CMK (cell line): ENCODE measurements at places on chromosomes 3 and 15.
A peak's percentile ranks its signal among the peaks of the same experiment; 100 is the strongest.

DNA sequence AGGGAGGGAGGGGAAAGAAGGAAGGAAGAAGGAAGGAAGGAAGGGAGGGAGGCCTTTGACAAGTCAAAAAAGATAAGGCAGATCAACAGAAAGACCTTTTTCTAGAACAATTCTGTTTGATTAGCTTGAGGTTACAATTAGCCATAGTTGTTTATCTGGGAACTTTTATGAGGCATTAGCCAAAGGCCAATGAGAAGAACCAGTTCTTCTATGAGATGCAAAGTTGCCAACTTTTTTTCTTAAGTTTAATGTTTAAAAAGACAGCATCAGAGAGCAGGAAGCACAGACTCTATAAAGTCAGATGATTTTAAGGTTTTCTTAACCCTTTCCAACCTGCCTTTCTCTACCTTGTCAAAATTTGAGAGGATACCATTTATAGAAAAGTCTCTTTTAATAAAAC, 301.3 kb upstream of the NR2F2 start:
- DNase-seq: no peak

DNA sequence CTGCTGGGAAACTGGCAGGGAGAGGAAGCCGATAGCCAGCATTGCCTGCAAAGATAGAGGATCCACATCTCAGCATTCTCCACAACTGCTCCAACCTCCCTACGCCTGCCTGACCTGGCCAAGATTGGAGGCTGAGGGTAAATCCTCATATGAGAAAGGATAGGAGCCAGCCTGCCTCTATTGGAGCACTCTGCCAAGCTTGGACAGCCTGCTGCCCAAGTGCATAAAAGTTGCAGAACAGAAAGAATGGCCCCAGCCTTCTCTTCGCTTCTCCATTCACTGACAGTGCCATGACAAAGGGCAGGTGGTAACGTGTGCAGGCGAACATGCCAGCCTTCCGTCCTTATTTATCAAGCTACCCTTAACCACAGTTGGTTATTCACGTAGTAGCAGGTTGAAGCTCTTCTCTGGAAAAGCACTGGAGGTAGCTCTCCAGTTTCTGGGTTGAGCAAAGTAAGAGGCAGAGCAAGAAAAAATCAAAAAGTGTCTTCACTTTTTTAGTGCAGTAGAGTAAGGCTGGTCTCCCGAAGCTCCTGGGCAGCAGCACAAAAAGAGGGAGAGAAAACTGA, 4.3 kb downstream of the BMF start:
- DNase-seq: no peak

DNA sequence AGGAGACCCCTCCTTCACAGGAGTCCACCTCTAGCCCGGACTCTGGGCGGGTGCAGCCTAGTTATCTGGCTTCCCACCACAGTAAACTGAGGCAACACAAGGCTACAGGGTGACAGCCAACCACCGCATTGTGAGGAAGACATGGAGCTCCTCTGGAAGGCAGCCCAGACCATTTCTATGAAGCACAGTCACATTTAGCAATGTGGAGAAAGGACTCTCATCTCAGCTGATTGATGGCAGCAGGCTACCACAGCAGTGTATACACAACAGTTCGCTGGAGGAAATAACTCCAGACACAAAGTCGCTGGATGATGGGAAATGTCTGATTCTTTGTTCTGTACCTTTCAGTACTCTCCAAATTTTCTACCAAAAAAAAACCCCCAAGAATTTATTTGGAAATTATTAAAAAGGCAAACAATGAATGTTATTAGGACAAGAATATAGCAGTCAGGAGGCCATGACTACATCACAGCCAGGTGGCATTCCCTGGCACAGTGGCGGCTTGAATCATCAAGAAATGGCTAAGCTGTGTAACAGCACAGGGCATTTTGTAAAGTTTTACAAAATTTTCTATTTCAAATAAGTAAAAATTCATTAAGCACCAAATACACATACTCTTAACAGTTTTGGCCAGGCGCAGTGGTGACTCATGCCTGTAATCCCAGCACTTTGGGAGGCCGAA, 40.1 kb downstream of the FAN1 start:
- no peak for DNase-seq

- DNase-seq: no peak
Measured at GRCh38 chr3:45139372-45140140, 6.6 kb downstream of the CDCP1 start.

DNA sequence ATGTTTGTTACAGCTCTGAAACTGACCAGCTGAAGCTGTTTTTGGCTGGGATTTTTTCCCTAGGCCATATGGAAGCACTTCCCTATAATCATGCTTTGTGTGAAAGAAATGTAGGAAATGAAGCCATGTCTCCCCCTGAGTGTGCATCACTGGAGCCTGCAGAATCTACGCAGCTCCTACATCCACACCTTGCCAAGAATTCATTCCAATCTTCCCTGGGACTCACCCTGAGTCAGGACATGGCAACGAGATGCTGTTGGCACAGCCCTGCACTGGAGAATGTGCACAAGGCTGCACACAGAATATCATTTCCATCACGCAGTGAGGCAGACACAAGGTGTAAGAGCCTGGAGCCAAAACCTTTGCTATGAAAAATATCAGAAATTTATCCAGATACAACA, 189.5 kb downstream of the ADAMTSL3 start:
- DNase-seq: no peak

DNA sequence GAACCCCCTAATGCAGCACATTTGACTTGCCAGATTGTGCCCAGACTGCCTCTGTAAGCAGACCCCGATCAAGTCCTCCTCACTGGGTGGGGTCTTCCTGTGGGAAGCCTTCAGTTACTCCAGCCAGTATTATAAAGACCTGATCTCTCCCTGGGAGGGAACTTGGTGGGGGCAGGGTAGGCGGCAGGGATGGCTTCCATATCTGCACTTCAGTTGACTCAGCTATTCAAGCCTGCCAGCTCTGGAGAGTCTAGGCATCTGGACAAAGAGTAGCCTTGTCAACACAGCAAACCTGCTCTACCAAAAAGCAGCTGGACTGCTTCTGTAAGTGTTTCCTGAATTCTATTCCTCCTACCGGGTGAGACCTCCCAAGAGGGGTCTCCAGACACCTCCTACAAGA, 21.0 kb upstream of the SLC25A38 start:
- no peak for DNase-seq

DNA sequence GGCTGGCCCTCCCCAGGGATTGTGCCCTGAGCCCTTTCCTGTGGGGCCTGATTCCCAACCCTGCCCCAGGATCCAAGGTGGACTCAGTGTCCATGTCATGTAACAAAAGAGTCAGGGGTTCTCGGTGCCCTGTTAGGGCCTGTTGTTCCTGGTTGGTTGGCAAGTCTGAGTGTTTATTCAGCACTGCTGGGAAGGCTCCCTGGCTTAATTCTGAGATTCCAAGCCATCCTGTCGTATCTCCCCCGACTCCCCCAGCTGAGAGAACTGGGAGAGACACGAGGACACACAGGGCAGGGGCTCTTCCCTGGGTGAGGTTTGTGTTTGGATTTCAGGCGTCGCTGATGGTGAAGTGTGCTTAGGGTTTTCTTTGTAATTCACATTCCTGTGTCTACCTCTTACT, 78.3 kb downstream of the EEFSEC start:
- no peak for DNase-seq

DNA sequence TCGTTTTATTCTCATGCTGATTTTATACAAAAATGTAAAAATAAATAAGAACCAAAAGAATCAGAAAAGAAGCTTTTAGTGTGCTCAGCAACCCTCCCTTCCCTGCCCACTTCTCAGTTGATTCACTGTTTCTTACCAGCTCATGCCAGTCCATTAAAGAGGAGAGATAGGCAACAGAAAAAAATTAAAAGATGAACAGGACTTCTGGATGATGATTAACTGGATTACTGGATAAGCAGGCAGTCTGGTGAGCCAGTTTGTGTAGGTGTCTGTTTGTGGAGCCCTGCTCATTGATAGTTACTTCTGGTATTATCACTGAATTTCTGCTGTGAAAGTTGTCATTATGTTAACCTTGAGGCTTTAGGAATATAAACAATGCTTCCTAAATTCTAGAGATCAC, 15.1 kb upstream of the GPR171 start:
- no peak for DNase-seq

DNA sequence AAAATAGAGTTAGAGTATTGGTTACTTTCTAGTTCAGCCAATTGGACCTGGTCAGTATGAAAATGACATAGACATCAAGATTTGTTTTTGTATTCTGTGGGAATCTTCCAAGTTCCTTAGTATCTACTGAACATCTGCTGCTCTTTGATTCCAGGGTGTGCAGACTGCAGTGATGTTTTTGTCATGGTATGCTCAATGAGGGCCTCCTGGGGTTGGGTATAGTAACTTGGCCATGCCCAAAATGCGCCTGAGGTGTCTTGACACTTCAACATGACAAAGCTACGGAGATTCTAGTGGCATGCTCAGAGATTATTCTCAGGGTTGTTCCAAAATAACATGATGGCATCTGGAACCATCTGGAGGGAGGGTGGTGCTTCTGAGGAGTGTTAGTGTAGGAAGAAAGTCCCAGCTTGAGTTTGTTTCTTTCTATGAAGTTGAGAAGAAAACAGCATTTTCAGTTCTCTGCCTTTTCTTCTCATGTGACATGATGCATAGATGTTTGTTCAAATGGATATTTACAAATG, 313.5 kb upstream of the TBL1XR1 start:
- no peak for DNase-seq

DNA sequence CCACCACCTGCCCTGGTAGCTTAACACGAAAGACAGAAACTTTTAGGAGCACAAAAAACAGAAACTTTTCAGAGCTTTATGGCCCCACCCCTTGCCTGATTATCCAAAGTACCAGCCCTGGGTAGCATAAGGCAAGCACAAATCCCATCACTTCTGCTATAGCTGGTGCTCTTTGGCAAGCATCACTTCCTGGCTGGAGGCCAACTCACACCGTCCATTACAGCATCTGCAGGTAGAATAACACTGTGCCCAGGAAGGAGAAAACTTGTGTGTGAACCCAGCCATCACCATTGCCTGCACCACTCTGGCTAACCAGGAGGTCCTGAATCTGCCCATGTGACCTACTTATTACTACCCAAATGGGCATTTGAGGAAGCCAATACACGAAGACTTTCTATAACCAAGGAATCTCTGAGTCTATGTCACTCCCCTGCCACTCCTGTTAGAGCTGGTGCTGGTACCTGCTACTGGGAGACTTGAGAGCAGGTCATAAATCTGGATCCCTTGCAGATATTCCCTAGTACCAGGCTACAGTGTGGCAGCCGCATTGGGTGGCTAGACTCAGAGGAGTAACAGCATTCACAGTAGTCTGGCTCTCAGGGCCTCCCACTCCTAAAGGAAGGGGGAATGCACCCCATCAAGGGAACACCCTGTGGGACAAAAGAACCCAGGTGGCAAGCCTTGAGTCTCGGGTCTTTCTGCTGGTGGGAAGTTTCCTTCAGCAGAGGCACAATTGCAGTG, 73.3 kb upstream of the AKAP13 start:
- no peak for DNase-seq

DNA sequence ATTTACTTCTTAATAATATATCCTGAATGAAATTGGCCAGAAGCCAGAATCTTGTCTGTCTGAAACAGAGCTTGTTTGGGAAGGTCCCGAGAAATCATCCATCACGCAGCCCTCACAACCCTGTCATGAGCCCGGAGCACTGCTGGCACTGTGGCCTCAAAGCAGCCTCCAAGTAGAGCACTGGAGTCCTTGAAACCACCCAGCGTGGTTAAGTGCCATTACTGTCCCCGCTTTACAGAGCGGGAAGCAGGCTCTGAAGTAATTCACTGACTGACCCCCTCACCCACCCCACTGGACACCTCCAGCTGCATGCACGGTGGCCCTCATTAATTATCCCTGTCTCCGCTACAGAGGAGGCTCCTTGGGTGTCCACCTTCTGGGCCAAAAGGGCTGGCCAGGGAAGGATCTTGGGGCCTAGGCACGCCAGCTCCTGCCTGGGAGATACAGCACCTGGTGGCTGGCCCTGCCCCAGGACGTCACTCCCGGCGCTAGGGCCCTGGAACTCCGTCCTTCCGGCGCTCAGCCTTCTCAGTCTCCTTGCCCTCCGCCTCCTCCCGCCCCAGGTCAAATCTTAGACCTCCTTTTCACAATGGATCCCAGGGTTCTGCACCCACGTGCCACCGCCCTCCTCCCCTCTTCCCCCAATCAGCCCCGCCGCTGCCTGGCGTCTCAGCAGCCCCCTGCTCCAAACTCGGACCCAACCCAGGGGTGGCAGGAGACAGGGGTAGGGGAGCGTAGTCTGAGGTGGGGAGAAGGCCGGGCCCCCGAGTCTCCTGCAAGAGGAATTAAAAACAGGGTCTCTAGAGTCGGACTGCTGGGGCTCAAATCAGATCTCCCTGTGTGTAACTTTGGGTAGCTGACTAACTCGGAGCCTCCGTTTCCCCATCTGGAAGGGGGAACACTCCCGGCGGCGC, 1.1 kb downstream of the TKT start:
- DNase-seq: no peak

- DNase-seq: no peak
Measured at GRCh38 chr3:46113608-46114007, 86.3 kb upstream of the XCR1 start.

DNA sequence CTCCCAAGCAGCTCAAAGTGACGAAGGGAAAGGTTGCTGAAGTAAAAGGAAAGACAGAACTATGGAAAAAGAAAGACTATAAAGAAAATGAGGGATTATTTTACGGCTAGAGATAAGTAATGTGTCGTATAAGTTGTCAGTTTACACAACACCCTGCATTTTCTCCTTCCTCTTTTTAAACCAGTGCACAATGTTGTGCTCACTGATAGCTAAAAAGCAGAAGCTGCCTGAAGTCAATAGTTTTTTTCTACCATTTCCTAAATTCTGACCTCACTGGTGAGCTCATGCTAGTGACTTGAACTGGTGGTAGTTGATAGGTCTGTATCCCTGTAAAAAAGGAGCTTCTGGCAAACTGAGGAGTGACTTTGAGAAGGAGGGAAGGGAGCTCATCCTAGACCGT, 368.6 kb upstream of the GBE1 start:
- DNase-seq: peak; percentile 12

GRCh38 chr3:63324621-63325020, 46.5 kb downstream of the SYNPR start:
- DNase-seq: no peak

GRCh38 chr3:190848870-190849269, 13.6 kb downstream of the GMNC start:
- DNase-seq: no peak

- no peak for DNase-seq
Measured at GRCh38 chr3:98536456-98537017, 4.8 kb downstream of the GPR15 start.

DNA sequence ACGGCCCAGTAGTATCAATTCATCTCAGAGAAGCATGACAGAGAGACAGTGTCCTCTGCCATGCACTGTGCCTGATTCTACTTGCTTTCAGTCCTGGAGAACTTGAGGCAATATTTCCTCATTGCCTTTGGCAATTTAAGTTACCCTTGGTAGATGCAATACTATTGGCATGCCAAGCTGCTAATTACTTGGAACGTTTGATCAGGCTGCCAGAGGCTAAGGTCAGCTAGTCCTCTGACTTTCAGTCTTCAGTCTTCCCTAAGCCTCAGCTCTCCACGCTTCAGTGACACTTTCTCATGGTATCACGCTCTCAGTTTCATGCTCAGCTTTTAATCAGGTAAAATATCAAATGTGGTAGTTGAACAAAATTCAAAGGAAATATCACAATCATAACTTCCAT, 13.1 kb upstream of the OSBPL11 start:
- DNase-seq: no peak

GRCh38 chr15:69161079-69161877, 843 bp downstream of the GLCE start:
- DNase-seq: no peak

- DNase-seq: no peak
Measured at GRCh38 chr15:27399241-27399640, 428.3 kb downstream of the GABRG3 start.
